ENCODE measurements at places on chromosomes 5 and 9.

GRCh38 chr5:140342896-140343295 is 3.5 kb downstream of the HBEGF start:
- no peak for DNase-seq

DNA sequence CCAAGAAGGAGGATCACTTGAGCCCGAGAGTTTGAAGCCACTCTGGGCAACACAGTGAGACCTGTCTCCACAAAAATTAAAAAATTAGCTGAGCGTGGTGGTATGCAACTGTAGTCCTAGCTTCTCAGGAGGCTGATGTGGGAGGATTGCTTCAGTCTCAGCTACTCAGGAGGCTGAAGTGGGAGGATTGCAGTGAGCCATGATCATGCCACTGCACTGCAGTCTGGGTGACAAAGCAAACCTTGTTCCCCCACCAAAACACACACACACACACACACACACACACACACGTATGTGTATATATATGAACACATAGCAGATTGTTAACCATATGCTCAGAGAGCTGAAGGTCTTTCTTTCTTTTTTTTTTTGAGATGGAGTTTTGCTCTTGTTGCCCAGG is 157.5 kb upstream of the MAST4 start:
- no peak for DNase-seq

DNA sequence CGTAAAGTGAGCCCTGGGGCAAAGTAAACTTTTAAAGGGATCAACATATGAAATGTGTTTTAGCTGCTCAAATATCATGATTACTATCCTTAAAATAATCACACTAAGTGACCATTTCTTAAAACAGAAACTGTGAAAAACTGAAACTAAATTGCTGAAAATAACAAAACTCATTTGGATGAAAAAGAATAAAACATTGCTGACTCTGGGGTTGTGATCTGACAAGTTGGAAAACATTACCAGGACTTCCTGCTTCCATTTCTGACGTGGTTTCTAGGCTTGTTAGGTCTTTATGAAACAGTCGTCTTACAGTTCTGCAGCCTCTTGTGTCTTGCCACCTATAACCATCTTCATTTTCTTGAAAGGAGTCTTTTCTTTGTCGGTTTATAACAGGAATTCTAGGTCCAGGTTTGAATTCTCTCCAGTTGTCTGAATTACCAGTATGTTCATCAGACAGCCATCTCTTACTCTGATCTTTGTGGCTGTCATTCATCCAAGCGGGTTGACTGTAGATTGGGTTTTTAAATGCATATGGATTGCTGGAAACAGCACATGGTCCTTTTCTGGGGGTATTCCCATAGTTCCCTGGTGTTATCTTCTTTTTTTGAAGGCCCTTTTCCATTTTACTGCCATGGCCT is 1.7 kb downstream of the TUT7 start:
- no peak for DNase-seq

- DNase-seq: no peak
Measured at GRCh38 chr5:72558383-72558782, 51.2 kb upstream of the ZNF366 start.

DNA sequence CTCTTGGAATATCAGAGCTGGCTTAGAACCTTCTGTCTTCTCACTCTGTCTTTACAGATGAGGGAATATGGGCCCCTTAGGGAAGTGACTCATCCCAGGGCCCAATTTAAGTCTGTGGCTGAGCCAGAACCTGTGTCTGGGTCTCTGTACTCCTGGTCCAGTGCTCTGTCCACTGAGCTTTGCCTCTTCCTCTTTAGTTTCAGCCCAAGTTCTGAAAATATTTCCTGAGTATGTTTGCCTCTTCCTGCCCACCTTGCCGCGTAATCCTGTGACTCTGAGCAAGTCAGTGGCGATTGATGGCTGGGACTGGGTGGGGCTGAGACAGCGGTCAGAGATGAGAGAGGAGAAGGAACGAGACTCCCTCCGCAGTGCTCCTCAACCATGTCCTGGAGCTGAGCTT is 7.8 kb downstream of the IER5L start:
- DNase-seq: no peak

DNA sequence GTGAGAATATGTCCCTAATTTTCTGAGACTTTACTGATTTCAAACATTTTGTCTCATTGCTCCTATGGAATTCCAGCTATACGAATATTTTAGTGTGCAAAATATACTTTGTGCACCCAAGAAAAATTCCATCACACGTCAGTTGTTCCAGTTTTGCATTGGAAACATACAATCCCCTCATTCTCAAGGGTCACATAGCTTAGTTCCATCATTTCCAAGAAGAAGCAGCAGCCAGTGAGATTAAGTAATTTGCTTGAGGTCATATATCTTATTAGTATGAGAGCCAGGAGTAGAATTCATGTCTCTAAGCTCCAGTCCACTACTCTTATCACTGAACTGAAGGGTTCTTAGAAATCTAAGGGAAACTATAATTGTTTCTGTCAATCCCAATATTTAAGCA is 746.7 kb upstream of the C9orf72 start:
- no peak for DNase-seq

GRCh38 chr5:83204651-83205050 is 127.3 kb downstream of the XRCC4 start:
- DNase-seq: no peak

- DNase-seq: no peak
Measured at GRCh38 chr5:4659851-4660250, 480.3 kb upstream of the ADAMTS16 start.

DNA sequence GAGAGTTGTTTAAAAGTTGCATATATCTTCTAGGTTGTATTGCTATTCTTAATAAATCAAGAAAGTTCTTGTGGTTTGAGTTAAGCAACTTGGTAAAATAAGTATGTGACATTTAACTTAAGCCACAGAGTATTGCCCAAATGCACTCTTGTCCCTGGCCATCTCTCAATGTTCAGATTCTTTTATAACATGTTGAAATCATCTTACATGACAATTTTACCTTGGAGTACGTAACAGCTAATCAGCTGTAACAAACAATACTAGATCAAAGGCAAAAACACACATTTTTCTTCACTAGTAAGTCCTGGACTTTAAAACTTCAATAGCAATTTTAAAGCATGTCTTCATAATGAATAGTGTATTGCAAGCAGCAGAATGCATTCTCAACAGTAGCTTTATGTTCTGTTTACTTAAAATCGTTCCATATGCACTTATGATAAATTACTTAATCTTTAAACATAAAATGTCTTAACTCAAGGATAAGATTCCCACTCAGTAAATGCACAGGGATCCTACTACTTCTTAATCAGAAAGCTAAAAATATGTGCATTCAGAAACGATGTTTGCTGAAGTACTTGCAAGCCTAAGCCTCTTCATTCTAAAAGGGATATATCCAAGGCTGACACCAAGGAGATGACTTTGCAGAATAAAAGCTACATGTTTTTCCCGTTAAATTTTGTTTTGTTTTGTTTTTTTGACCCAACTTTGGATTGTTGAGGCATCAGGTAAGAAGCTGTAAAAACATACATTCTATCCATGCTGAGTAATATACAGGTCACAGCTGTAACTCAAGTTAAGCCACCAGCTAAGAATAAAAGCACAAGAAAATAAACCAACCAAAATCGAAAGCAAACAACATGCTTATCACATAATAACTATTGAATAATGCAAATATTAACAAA is 86.1 kb upstream of the NFIB start:
- DNase-seq: no peak

GRCh38 chr5:127608077-127608660 is 40.7 kb upstream of the CTXN3 start:
- DNase-seq: no peak

DNA sequence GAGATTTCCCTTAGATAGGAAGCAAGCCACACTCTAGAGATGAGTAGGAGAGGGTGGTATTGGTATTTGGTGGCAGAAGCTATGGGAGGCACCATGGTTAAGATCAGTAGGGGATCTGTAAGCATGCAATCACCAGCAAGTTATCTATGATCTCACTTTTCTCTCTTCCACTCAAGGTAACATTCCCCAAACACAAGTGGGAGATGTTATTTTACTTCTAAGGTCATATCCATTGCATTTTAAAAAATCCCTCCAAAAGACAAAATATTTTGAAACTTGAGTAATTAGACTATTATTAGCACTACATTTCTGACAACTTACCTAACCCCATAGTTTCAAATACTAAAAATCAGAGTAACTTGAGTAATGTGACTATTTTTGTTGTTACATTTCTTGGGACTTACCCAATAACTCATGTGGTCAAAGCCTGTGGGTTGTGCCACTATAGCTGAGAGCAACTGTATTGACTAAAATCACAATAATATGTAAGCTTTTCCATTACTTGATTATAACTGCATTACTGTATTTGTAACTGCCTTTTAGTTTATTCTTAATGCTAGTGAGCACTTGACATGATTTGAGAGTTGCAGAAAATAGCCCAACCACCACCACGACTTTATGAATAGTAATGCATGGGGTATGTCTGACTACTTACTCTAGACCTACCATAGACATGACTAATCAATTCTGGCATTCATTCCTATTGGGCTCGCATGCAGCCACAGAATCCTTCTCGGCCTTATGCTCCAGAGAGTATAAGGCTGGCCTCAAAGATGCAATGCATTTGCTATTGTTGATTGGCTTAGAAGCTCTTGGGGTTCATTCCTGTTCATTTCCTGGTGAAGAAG is 264.7 kb downstream of the TRIM32 start:
- no peak for DNase-seq

DNA sequence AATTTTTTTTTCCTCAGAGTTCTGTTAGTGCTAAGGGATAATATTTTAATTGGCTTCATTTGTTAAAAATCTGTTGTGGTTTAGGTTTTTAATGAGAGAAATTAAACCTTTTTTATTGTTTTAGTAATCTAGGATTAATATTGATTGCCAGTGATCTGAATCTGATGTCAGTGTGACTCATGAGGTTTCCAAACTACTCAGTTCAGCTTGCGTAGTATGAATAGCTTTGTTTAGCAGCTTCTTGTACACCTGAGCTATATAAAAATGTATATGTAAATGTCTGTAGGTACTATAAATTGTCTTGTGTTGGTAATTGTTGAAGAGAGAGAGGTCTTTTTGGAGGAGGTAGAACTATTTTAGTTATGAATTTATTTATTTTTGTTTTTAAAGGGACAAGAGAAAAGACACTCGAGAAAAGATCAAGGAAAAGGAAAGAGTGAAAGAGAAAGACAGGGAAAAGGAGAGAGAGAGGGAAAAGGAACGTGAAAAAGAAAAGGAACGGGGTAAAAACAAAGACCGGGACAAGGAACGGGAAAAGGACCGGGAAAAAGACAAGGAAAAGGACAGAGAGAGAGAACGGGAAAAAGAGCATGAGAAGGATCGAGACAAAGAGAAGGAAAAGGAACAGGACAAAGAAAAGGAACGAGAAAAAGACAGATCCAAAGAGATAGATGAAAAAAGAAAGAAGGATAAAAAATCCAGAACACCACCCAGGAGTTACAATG is 26.3 kb downstream of the SREK1 start:
- DNase-seq: no peak

DNA sequence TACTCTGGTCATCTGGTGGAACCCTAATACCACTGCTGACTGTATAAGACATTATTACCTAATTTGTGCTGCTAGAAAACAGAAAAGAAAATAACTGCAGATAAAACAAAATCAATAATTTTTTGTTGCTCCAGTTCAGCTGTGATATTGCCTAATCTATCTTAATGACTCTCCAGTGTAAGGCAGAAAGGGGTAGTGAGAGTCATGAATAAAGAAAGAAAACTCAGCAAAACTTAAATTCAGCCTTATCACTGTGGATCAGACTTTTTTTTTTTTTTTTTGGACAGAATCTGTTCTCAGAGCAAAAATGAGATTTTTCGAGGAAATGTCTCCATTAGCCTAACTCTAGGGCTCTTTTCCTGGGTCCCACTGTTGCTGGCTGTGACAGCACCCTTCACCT is 1.1 kb upstream of the DOCK2 start:
- no peak for DNase-seq

DNA sequence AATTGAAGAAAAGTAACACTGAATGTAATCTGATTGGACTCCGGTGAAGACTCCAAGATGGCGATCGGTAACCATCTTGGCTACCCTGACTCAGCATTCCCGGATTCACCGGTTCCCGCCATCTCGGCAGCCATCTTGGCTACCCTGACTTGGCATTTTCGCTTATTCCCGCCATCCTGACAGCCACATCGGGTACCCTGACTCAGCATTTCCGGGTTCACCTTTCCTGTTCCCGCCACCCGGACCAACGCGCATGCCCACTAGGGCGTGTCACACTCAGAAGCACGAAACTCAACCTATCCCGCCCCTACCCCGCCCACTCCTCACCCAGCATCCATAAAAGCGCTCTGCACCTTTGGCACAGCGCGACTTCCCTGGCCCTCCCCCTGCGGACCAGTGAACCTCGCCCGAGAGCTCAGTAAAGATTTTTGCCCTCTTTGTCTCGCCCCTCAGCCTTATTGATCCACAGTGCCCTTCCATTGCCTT is 17.2 kb downstream of the SPTLC1 start:
- no peak for DNase-seq

DNA sequence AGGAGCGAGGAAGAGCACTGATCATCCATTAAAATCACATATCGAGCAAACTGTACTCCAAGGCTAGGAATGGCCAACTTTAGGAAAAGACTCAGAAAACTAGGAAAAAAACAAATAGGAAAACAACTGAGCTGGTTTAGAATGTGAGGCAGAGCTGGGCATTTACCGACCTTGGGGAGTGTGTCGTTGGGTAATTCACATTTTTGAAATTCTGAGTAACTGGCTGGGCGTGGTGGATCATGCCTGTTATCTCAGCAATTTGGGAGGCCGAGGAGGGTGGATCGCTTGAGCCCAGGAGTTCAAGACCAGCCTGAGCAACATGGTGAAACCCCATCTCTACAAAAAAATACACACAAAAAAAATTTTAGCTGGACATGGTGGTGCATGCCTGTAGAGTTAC is 70.1 kb downstream of the ZFAND5 start:
- DNase-seq: no peak

DNA sequence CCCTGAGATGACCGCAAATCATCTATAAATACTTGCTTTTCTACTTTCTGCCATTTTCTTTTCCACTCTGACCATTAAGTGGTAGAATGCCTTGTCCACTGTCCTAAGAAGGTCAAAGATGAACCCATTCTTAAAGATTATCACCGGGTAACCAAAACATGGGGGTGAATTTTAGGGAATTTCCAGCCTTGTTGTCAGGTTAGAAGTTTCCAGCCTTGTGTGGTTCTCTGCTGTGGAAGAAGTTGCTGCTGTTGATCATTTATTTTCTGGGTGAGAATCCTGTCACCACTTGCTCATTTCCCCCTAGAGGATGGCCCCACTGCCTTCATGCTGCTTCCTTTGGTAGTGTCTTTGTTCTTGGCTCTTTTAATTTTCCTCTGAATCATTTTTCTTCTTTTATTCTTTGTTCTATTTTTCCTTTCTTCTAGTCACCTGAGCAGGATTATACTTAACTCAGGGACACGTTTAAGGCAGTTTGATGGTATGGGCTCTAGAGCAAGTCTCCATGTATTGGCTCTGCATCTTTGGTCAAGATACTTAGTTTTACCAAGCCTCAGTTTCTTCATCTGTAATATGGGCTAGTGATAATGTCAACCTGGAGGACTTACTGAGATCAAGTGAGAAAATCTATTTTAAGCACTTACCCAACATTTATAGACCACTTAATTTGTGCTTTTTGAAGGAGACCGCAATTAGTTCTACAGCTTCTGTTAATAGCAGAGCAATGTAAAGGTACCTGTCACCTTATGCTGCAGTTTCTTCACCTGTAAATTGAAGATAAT is 266.2 kb downstream of the ARHGAP26 start:
- no peak for DNase-seq

Data from thoracic aorta (tissue), 2 donors.